Neural crest cell (in vitro differentiated cells): ENCODE measurements at places on chromosomes 3 and 15. TPM values are rescaled to one million over a fixed set of nuclear protein-coding genes. Genes with fewer than 3 reads are reported as not detected.

Gene CHDH
- 3.0 and 4.3 TPM in 2 replicates for total RNA-seq

Gene CCDC12
- total RNA-seq: 53.2 and 54.3 TPM in 2 replicates

Gene SLC9C1
- 0.42 and 0.55 TPM in 2 replicates for total RNA-seq

Gene RAP2B
- total RNA-seq: 14.4 and 14.7 TPM in 2 replicates

Gene SCAANT1
- not detected in 2 replicates for total RNA-seq

Gene MORC1
- not detected in 2 replicates for total RNA-seq

Gene SLC35G2
- 5.8 and 6.0 TPM in 2 replicates for total RNA-seq

Gene TMEM212
- total RNA-seq: not detected in 2 replicates

Gene ISG20
- 1.1 and 1.5 TPM in 2 replicates for total RNA-seq

GRCh38 chr15:61084472-61084871 lies 144.6 kb downstream of the RORA start:
- H3K4me3 ChIP-seq: no peak overlapping the region
- H3K27ac ChIP-seq: no peak overlapping the region
- no peaks in the 10 kb centered on the region for H3K36me3 ChIP-seq

- no peak for DNase-seq
- H3K36me3 ChIP-seq: no peaks in the 10 kb centered on the region
- no peak overlapping the region for H3K27ac ChIP-seq
- H3K27me3 ChIP-seq: no peaks in the 10 kb centered on the region
- H3K4me1 ChIP-seq: no peaks in the 10 kb centered on the region
Measured at GRCh38 chr3:188752850-188753249, 418.9 kb upstream of the TPRG1 start.

DNA sequence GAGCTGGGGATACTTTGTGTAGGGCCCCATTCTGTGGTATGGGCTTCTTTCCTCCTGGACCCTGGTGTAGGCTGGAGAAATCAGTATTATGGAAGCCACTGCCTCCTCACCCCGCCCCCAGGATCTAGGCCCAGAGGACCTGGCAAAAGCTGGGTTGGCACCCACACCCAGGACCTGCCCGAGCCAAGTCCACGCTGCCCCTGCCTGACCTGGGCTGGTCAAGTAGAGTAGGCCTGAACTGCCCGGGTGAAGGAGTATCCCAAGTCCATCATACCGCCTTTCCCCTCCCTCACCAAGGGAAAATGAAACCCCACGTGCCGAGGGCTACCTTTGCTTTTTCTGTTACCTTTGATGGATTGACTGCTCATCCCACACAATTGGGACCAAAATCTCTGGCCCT lies 37.7 kb upstream of the TRAK1 start:
- no peaks in the 10 kb centered on the region for H3K27me3 ChIP-seq
- peak overlapping the region; percentile 16 for H3K27ac ChIP-seq
- no peak for DNase-seq
- H3K36me3 ChIP-seq: no peaks in the 10 kb centered on the region
- H3K4me3 ChIP-seq: peak overlapping the region; percentile 38

DNA sequence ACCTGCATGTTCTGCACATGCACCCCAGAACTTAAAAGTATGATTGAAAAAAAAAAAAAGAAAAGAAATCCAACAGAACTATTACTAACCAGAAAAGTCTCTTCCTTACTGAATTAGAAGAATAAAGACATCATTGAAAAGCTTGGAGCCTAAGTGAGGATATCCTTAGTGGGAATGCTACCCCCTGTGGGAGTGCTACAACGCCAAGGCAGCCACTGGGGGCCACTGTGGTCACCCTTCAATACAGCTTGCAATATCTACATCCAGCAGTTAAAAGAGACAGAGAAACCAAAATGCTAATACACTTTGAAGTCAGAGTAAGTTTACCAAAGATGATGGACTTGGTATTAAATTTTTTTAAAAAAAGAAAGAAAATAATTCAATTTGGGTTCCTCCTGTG lies 292.0 kb downstream of the PLCL2 start:
- no peak overlapping the region for H3K4me3 ChIP-seq
- peaks cover 4% of the 10 kb centered on the region for H3K4me1 ChIP-seq
- peaks cover 8% of the 10 kb centered on the region for H3K36me3 ChIP-seq
- H3K27me3 ChIP-seq: no peaks in the 10 kb centered on the region
- no peak overlapping the region for H3K27ac ChIP-seq
- no peak for DNase-seq

GRCh38 chr3:51004235-51004634 lies 329.5 kb downstream of the DOCK3 start:
- no peaks in the 10 kb centered on the region for H3K27me3 ChIP-seq
- no peak overlapping the region for H3K27ac ChIP-seq
- H3K36me3 ChIP-seq: no peaks in the 10 kb centered on the region
- no peaks in the 10 kb centered on the region for H3K4me1 ChIP-seq
- DNase-seq: no peak
- H3K4me3 ChIP-seq: no peak overlapping the region

GRCh38 chr3:164522073-164522763 lies 556.1 kb downstream of the SI start:
- no peak overlapping the region for H3K4me3 ChIP-seq
- no peaks in the 10 kb centered on the region for H3K36me3 ChIP-seq
- no peaks in the 10 kb centered on the region for H3K27me3 ChIP-seq
- H3K4me1 ChIP-seq: no peaks in the 10 kb centered on the region
- no peak for DNase-seq

DNA sequence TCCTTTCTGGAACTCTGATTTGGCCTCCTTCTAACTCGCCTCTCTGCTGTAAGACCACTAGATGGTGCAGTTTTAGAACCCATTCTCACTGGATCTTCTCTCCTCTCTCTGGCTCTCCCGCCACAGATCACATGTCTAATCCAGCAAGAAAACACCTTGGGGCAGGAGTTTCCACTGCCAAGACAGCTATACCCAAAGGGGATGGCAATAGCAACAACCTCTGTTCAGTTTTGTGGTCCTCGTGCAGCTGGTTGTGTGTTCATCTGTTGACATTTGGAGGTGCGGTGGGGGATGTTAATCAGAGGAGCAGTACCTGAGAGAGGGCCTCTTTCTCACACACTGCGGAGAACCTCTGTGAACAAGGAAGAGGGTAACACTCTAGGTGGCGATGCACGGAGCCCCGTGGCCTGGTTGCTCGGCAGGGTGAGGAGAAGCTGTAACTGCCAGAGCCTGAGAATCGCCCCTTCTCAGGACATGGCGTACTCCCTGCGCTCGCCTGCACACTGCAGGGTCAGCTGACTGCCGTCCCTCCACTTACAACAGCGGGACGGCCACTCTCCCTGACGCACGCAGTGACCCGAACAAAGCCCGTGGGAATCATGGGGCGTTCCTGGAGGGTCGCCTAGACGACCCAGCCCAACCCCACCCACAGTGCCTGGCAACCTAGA lies at the start of gene TEX55:
TEX55 (plus strand) TSS at position 666 of the 668 bp plus-strand sequence. CDS start 25 bp downstream, outside the sequence.
- DNase-seq: no peak
- H3K27ac ChIP-seq: no peak within 1 kb of the TSS
- H3K4me1 ChIP-seq: no peaks in the 10 kb centered on the region
- no peaks in the 10 kb centered on the region for H3K36me3 ChIP-seq

DNA sequence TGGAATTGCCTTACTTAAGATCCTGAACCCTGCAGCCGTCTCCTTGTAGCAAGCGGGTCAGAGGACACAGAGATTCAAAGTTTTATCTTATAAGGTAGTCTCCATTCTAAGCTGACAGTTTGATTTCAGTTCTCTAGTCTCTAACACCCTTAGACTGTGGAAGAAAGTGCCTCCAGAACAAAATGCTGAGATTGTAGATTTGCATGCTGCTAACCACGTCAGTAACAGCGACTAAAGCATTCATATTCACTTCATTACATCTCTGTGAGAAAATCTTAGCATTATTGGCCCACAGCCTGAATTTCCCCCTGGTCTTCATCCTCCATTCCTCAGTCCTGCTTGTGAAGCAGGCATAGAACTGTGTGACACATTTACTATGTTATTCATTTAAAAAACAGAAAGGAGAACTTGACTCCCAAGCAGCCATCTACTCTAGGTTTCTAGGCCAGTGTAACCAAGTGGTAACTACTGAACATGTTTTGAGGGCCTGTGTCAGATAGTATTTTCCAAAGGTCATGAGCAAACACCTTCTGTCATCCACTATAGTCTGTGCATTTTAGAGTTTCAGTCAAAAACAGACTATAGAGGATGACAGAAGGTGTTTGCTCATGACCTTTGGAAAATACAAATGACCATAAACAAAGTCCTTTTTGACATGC lies 27.4 kb downstream of the ARIH2 start:
- H3K36me3 ChIP-seq: peaks cover 12% of the 10 kb centered on the region
- H3K4me1 ChIP-seq: peaks cover 11% of the 10 kb centered on the region
- H3K27me3 ChIP-seq: no peaks in the 10 kb centered on the region
- H3K27ac ChIP-seq: no peak overlapping the region
